Fibroblast of skin of right biceps (primary cell): ENCODE measurements at places on chromosomes 1 and 21.

DNA sequence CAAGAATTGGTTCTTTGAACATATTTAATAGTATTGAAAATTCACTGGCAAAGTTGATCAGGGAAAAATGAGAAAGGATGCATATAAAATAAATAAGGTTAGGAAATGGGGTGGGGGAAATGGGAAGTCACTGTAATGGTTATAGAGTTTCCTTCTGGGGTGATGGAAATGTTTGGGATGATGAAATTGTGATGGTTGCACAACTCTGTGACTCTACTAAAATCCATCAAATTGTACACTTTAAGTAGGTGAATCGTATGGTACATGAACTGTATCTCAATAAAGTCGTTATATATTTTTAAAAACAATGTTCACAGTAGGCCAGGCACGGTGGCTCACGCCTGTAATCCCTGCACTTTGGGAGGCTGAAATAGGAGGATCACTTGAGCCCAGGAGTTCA lies 56.4 kb upstream of the ZYG11A start:
- DNase-seq = no peak

- DNase-seq = no peak
These were observed 765.5 kb upstream of the PRMT6 start for GRCh38 chr1:106290805-106291501.

- DNase-seq = no peak
These were observed 15.1 kb downstream of the STUM start for GRCh38 chr1:226563666-226564065.

GRCh38 chr1:46301808-46302640 lies 1.4 kb downstream of the LRRC41 start:
- peak; percentile 60 for DNase-seq

DNA sequence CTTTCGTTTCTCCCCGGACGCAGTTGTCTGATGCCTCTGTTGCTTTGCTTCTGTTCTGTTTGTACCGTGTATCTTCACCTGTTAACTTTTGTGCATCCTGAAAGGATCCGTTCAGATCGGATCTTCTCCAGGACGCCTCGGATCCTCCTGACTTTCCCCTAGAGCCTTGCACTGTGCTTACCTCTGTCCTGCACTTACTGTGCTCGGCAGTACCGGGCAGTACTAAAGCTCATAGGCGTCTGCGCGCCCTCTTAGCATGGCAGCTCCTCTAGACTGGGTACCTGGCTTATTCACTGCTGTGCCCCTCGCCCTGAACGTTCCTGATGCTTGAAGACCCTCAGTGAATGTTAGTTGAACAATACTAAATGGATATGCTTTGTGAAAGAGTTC lies 934 bp downstream of the SCP2 start:
- DNase-seq = no peak

- no peak for DNase-seq
These were observed 1.0 kb upstream of the PRAMEF12 start for GRCh38 chr1:12772520-12772919.

- DNase-seq = peak; percentile 85
These were observed 62.2 kb downstream of the HSF2BP start for GRCh38 chr21:43597052-43597451.

DNA sequence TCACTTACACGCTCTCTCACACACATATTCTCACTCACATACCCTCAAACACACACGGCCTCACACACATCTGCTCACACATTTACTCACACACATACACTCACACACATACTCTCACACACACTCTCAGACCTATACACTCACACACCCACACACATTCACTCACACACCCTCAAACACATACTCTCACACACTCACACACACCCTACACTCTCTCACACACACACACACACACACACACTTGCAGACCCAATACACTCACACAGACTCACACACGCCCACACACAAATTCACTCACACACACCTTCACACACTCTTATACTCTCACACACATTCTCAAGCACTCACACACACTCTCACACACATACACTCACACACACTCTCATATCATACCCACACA lies 155.5 kb upstream of the BACE2 start:
- DNase-seq = no peak

- no peak for DNase-seq
These were observed 111.2 kb upstream of the JUN start for GRCh38 chr1:58895082-58895481.

DNA sequence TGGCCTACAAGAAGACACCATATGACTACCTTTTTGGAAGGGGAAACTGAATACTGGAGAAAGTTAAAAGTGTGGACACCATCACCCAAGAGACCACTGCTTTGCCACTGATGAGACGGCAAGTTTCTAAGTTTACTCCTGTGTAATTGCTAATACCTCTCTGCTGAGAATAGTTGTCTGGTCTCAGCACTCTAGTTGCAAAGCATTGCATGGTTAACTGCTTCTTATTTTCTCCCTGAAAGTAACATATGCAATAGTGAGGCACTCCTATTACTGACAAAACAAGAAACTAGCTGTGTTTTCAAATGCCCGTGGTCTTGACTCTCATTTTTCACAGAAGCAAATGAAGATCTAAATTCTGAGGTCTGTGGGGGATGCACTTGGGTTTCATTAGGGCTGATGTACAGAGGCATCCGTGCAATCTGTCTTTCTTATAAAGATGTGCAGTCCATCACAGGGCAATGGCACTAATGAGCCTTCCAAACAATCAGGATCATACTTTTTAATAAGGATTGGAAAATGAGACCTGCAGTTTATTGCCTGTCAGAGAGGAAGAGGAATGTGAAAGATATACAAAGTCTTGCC lies 62.9 kb downstream of the IFI44 start:
- DNase-seq = no peak

GRCh38 chr1:199150756-199151155 lies 511.9 kb downstream of the PTPRC start:
- no peak for DNase-seq

- DNase-seq = peak; percentile 57
These were observed 63.4 kb upstream of the L1TD1 start for GRCh38 chr1:62131093-62131725.

DNA sequence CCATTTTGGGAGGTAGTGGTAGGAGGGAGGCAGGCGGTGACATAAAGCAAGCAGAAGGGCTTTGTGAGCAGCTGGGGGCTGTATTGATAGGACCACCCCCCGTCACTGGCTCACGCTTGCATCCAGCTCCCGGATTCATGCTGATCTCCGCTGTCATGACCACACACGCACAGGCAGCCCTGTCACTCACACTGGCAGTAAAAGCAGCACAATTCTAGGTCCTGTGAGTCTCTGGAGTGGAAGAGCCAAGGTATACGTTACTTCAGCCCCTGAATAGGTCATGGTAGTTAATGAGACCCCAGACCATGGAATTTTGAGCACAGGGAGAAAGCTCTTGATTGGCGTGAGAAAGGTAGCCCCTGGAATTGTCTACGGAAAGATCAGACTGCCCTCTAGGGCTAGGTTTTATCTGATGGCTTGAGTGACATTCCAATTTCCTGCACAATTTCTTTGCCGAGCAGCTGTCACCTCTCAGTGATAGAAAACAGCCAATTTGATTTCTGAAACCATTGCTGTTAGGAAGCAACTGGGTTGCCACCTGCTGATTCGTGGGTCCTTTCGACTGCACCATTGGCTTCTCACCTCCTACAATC lies 5.4 kb downstream of the OR2B11 start:
- no peak for DNase-seq

DNA sequence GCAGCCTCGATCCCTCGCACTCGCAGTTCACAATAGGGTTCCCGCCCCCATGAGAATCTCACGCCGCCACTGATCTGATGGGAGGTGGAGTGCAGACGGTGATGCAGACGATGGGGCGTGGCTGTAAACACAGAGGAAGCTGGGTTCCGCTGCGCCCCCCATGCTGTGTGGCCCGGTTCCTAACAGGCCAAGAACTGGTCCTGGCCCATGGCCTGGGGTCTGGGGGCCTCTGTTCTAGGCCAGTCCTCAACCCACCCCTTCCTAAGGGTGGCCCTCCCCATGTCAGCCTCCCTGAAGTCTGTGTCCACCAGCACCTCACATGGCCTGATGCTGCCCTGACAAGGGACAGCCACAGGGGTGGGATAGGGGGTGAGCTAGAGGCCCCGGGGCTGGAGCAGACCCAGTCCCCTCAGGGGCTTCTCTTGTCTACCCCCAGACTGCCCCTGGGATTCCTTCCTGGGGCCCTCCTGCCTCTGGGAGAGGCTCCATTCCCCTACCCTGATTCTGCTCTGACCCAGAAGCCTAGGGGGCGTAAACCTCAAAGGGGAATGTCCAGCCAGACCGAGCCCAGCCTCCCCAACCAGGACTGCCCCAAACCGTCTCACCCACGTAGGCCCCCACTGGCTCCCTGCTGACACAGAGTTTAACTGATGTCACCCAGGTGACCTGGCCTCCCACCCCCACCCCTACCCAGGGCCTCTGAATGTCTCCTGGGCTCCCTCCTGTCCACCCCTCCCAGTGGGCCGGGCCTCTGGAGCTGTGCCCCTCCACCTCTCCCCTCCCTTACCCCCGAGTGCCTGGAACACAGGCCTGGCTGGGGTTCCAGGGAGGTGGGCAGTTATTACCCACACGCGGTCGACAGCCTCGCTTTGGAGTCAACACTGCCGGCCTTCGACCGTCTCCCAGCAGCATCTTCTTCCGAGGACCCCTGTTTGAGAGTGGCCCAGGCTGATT lies 14.8 kb upstream of the ARHGEF16 start:
- DNase-seq = no peak

DNA sequence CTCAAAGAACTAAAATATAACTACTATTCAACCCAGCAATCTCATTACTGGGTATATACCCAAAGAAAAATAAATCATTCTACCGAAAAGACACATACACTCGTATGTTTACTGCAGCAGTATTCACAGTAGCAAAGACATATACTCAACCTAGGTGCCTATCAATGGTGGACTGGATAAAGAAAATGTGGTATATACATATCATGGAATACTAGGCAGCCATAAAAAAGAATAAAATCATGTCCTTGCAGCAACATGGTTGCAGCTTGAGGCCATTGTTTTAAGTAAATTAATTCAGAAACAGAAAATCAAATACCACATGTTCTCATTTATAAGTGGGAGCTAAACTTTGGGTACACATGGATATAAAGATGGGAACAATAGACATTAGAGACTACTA lies 266.2 kb upstream of the POU3F1 start:
- DNase-seq = no peak

DNA sequence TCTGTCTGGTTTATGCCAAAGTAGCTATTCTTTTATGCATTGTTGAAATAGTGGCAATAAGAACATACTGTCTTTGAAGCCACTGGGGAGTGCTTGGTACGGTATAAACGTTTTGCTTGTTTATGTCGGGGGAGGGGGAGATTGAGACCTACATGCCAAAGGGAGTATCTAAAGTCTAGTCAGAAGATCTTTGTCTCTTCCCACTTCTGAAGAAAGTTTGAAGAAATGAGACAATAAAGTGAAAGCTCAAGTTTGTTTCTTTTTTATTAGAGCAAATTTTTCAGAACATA lies 6.8 kb downstream of the AKIRIN1 start:
- no peak for DNase-seq

DNA sequence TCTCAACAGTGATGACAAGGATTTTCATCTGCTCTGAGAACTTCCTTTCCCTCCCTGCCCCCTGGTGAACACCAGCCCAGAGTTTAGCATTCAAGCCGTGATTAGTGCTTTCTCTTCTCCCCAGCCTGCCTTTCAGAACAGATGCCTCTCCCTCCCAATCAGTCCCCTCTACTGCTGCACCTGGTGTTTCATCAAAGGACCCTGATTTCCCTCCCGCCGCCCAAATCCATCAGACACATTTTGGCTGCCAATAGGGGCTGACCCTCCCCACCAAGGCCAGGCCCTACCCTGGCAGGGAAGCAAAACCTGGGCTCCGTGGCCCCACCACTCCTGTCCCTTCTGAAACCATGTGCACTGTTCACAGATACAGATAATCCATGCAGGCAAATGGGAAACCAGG lies 34.0 kb upstream of the KLHDC7A start:
- DNase-seq = no peak
